Urinary bladder (tissue), 4 donors: ENCODE measurements at places on chromosomes 1 and 21.

- DNase-seq, result no peak
Observed at GRCh38 chr1:205315008-205315618, 6.4 kb downstream of the NUAK2 start.

- no peak for DNase-seq
Observed at GRCh38 chr1:61207416-61207815, 125.1 kb downstream of the NFIA start.

DNA sequence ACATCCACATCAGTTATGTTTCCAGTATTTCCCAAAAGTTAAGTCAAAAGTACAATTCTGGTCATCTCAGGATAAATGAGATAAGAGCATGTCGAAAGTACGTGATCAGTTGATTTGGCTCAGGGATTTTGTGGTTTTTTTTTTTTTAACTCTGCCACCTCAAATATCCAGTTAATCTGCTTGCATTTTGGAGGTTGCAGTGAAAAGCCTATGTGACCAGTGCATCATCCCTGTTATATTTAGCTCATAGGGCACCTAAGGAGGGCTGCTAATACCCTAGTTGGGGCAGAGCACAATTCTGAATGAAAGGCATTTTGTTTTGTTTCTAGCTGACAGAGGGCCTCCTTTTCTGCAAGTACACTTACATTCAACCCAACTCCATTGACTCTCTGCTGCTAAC lies 31.7 kb upstream of the RGS16 start:
- no peak for DNase-seq

DNA sequence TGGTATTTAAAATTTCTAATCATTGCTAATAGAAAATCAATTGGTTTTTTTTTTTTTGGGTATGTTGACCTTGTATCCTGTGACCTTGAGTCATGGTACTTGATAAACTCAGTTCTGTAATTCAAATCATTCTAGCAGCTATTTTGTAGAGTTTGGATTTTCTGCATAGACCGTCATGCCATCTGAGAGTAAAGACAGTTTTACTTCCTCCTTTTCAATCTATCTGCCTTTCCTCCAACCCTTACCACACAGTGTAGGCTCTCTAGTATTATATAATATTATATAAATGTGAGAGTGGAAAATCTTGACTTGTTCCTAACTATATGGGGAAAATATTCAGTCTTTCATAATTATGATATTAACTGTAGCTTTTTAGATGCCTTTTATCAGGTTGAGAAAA lies 7.0 kb downstream of the TDRD5 start:
- DNase-seq, result no peak

GRCh38 chr21:30629200-30629599 lies 5.8 kb upstream of the KRTAP20-2 start:
- no peak for DNase-seq

DNA sequence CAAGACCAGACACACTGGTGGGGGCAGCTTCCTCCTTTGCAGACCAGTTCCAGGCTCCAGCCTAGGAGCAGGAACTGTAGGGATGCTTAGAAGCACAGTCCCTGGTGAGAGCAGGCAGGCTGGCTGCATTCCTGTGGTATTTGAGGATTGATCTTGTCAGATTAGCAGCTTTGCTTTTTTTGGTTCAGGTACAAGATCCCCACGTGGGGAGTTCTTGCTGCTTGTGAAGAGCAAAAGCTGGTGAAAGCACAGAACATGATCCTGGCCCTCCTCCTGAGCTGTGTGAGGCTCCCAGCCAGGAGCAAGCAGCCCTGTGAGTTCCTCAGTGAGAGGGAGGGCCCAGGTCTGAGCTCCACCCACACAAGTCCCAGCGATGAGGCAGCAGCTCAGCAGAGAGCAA lies 75.3 kb upstream of the ARTN start:
- peak; percentile 82 for DNase-seq

- no peak for DNase-seq
Observed at GRCh38 chr1:206476591-206476990, 6.3 kb downstream of the IKBKE start.

GRCh38 chr1:115217150-115218033 lies 120.7 kb downstream of the NGF start:
- DNase-seq, result no peak

DNA sequence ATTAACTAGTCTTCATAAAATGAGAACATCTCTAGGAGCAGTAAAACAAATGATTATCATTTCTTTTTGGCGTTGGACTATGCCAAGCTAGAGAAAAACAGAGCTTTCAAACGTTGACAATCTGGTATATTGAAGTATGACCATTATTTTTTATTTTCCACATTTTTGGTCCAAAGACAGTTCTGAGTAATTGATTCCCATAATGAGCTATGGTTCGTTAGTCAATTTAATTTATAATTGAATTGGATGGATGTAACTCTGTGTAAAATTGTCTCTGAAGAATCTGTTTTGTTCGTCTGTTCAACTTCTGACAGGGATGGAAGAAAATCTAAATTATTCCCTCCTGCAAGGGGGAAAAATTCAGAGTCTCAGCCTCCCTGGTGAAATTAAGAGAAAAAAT lies 234.5 kb downstream of the LMO4 start:
- no peak for DNase-seq

GRCh38 chr21:38533887-38534286 lies 35.6 kb upstream of the ERG start:
- no peak for DNase-seq

GRCh38 chr1:2380816-2381591 lies 10.3 kb downstream of the MORN1 start:
- no peak for DNase-seq

GRCh38 chr1:7422966-7423365 lies 348.1 kb upstream of the VAMP3 start:
- no peak for DNase-seq

GRCh38 chr1:214500340-214501055 lies 50.9 kb downstream of the PTPN14 start:
- DNase-seq, result no peak

DNA sequence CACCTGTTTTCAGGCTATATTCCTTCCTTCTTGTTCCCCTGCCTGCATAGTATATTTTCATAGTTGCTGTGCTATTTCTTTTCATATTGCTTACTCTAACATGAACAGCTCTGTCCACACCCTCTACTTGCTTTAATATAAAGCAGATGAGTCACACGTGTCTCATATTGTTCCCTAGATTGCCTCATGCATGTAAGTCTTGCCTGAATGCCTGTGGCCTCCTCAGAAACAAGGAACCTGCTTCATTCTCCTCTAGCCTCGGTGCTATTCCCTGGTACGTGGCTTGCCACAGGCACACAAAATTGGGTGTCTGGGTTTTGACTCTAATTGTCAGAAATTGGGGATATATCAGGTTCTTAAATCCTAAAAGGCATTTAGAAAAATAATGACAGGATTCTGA lies 16.5 kb upstream of the PKP1 start:
- DNase-seq, result no peak

- no peak for DNase-seq
Observed at GRCh38 chr21:30935889-30936168, 54.4 kb upstream of the KRTAP11-1 start.

DNA sequence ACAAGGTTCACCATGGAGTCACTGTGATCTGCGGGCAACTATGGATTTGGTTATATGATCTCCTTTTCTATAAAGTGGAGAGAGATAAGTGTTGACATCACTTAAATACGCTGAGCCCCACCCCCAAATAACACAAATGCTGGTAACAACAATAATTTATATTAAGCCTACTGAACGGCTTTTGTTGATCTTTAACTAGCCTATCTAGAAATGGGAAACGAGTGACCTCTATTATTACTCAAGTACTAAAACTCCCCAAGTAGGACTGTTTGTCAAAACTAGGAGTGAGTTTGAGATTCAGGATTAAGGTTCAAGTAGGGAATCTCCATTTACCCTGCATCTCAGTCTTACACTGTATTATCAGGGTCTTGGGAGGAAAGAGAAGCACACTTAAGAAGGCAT lies 52.2 kb downstream of the MAP3K7CL start:
- no peak for DNase-seq

DNA sequence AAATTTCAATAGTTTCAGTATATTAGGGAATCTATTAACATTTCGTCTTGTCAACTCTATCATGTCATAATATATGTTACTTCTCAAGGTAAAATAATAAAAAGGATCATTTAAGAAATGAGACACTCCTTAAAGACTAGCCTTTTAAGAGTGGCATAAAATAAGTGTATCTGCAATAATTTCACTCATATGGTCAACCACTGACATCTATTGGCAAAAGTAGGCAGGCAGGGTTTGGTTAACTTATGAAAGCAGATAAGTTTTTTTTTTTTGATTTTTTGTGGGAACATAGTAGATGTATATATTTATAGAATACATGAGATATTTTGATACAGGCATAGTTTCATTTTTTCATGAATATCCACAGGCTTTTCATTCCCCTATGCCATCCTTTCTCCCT lies 5.5 kb upstream of the RGS21 start:
- peak; percentile 5 for DNase-seq

DNA sequence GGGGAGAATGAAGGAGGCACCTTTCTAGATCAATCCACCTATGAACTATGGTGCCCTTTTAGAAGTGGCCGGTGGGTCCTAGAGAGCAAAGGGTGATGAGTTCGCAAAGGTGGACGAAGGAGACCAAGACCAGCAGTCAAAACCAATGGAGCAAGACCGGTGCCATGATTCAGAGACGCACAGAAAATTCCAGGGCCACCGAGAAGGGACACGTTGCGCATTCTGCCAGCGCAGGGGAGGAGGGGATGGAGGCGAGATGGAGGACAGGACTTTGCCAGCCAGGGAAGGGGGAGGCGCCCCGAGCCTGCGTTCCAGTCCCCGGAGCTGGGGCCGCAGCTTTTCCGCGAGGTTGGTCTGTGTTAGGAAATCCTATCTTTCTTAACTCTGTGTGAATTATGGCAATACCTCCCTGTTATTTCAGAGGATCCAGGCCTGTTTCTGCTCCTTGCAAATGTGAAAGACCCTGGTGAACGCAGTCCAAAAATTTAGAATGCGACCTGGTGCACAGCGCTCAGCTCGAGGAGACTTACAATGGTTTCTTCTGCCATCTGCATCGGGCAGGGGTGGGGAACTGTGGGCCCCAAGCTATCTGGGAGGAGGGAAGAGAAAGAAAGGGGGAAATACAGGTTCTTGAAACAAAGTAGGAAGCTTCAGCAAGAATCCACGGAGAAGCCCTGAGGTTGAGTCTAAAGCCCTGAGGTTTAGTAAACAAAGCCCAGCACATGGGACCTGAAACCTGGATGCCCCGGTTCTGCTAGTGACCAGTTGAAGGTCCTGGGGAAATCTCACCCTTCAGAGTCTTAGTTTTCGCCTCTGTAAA lies 129.4 kb downstream of the MRPS6 start:
- no peak for DNase-seq

GRCh38 chr1:235948774-235949427 lies 82.2 kb upstream of the LYST start:
- DNase-seq, result no peak

- DNase-seq, result no peak
Observed at GRCh38 chr1:18253093-18253492, 145.5 kb downstream of the IGSF21 start.

DNA sequence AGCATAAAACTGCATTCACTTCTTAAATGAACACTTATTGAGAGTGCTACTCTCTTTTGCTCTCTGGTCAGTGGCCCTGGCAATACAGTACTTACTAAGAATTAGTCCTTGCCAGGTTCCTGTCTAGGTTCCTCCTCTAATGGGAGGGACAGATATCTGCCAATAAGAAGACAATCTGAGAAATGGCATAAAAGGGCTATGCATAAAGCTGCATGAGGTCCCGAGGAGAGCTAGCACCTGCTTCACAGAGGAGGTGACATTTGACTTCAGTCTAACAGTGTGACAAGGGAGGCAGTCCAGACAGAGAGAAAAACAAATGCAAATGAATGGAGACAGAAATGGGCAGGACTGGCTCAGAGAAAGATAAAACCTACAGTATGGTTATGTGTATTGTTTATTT lies 357.1 kb upstream of the SGIP1 start:
- no peak for DNase-seq

DNA sequence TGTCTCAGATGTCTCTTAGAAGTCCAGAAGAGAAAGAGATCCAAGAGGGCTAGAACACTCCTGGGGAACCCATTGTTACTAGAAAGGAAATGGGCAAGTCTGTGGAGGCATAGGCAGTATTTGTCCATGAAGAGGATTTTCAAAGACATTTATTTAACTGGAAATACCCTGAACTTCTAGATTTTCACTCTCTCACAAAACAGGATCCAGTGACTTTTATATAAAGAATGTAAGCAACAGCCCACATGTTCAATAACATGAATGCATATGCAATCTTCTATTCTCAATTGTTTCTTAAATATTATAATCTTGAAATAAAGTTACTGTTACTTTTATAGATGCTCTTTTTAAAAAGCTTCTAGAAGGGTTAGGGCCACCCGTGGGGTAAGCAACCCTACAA lies 53.4 kb downstream of the TBX15 start:
- no peak for DNase-seq

- no peak for DNase-seq
Observed at GRCh38 chr1:214901718-214902117, 180.8 kb upstream of the KCNK2 start.

DNA sequence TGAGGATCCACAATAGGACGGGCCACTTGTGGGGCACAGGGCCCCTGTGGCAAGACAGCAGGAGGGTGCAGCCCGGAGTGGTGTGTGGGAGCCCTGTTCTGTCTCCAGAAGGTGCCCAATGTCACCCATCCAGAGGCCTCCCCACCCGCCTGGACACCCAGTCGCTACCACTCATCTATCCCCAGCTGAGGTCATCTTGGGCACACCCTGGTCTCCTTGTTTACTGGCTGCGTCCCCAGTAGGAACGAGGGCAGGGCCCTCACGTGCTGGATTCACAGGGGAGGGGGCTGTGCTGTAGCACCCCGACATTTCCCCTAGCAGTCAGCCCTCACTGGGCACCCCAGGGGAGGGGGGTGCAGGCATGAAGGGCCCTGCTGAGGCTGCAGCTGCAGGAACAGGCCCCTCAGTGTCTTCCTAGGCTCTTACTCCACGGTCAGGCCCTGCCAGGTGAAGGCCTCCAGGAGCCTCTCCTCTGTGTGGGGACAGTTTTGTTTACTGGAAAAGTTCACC lies 2.3 kb upstream of the TNNT2 start:
- no peak for DNase-seq

DNA sequence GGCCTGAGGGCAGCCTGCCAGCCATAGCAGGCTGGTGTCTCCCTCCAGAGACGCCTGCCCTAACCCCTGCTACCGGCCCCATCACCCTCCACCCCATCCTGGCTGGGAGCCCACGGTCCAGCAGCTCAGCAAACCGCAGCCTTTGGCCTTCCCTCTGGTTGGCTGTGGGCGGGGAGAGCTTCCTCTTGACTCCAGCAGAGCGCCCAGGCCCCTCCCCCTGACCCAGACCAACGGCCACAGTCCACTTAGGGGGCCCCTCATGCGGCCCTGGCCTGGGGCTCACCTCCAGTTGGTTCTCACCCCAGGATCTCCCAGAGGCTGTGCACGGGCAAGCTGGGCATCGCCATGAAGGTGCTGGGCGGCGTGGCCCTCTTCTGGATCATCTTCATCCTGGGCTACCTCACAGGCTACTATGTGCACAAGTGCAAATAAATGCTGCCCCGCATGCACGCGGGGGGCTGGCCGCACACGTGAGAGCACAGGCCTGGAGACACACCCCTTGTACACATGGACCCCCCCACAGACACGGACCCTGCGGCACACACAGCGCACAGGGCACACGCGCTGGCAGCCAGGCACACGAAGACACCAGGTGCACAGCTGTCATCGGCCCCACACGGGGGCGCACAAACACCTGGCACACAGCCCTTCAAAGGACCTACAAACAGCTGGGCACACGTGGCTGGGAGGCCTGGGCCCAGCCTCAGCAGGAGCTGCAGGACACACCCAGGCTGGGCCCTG lies 3.1 kb downstream of the SMIM1 start:
- no peak for DNase-seq
